ENCODE measurements at places on chromosomes 1 and 21. TPM values are rescaled to one million over a fixed set of nuclear protein-coding genes. Genes with fewer than 3 reads are reported as not detected.

FNDC10 gene
- 1.0 TPM for total RNA-seq

NR1I3 gene
- not detected for total RNA-seq

ZNF672 gene
- 43.4 TPM for total RNA-seq

POLR3C gene
- 27.2 TPM for total RNA-seq

CYP4A22 gene
- total RNA-seq: not detected

SPRR2B gene
- not detected for total RNA-seq

PADI3 gene
- not detected for total RNA-seq

FHAD1 gene
- total RNA-seq: 6.8 TPM

IFI44L gene
- 41.6 TPM for total RNA-seq

RHOU gene
- 0.10 TPM for total RNA-seq
